ENCODE measurements at places on chromosomes 6 and 20. TPM values are rescaled to one million over a fixed set of nuclear protein-coding genes. Genes with fewer than 3 reads are reported as not detected.

GRCh38 chr20:1816384-1817381 lies 78.5 kb upstream of the SIRPA start:
- ATAC-seq, result peak; percentile 23

GRCh38 chr20:17807651-17808050 lies 107.9 kb downstream of the BANF2 start:
- ATAC-seq, result no peak

- ATAC-seq, result no peak
Observed at GRCh38 chr20:45576995-45577394, 2.1 kb downstream of the WFDC8 start.

Gene LGSN
- total RNA-seq, result not detected

Gene TRIM15
- total RNA-seq, result not detected

Gene LPA
- total RNA-seq, result not detected
